Fibroblast of villous mesenchyme (primary cell): ENCODE measurements at places on chromosomes 2 and 18. TPM values are rescaled to one million over a fixed set of nuclear protein-coding genes. Genes with fewer than 3 reads are reported as not detected.

Gene DOK6
- 2.6 and 6.9 TPM in 2 replicates for total RNA-seq

Gene DTNA
- total RNA-seq, result 6.8 and 18.1 TPM in 2 replicates

Gene CKAP2L
- 6.8 and 10.4 TPM in 2 replicates for total RNA-seq

Gene FOXD4L1
- under 0.01 TPM in 1 of 2 replicates, not detected in the other for total RNA-seq

Gene CCDC150
- total RNA-seq, result 8.7 and 13.0 TPM in 2 replicates

Gene SLC5A6
- total RNA-seq, result 20.9 and 25.9 TPM in 2 replicates

Gene GALNT3
- total RNA-seq, result 1.3 and 4.3 TPM in 2 replicates

Gene GAREM2
- total RNA-seq, result 0.97 and 2.2 TPM in 2 replicates

Gene LYG2
- not detected in 2 replicates for total RNA-seq

Gene EPAS1
- 124 and 132 TPM in 2 replicates for total RNA-seq

Gene COL5A2
- total RNA-seq, result 693 and 717 TPM in 2 replicates

Gene CDKL4
- total RNA-seq, result 1.9 and 4.3 TPM in 2 replicates

Gene INHBB
- total RNA-seq, result under 0.01 TPM in 2 replicates

Gene IGFBP5
- 644 and 754 TPM in 2 replicates for total RNA-seq

Gene AMER3
- total RNA-seq, result not detected in 2 replicates

Gene C2orf80
- total RNA-seq, result not detected in 2 replicates

Gene UGT1A1
- total RNA-seq, result not detected in 2 replicates

Gene TXNDC2
- total RNA-seq, result under 0.01 TPM in 1 of 2 replicates, not detected in the other

Gene CYBRD1
- 113 and 189 TPM in 2 replicates for total RNA-seq

Gene FBXO48
- total RNA-seq, result 0.32 and 0.86 TPM in 2 replicates

Gene TUBB8B
- total RNA-seq, result 0.32 and 0.43 TPM in 2 replicates

Gene PROM2
- total RNA-seq, result under 0.01 and 0.32 TPM in 2 replicates

Gene IL36B
- not detected in 2 replicates for total RNA-seq

Gene LRP1B
- total RNA-seq, result 1.6 and 2.2 TPM in 2 replicates

Gene VWA3B
- not detected in 2 replicates for total RNA-seq

Gene COBLL1
- 13.4 and 15.5 TPM in 2 replicates for total RNA-seq

Gene UGT1A5
- total RNA-seq, result not detected in 2 replicates

Gene NAT8
- total RNA-seq, result not detected in 2 replicates

Gene COA5
- 12.6 and 19.0 TPM in 2 replicates for total RNA-seq

Gene NEB
- under 0.01 TPM in 2 replicates for total RNA-seq

Gene TTR
- not detected in 2 replicates for total RNA-seq
